ENCODE measurements at places on chromosomes 7 and 10. TPM values are rescaled to one million over a fixed set of nuclear protein-coding genes. Genes with fewer than 3 reads are reported as not detected.

The SPDYE11 gene
- not detected for total RNA-seq

The RPEL1 gene
- total RNA-seq, result not detected

The PLAU gene
- total RNA-seq, result 7.1 TPM

The CARD11 gene
- total RNA-seq, result 2.4 TPM

The JCAD gene
- 8.3 TPM for total RNA-seq

The OR6B1 gene
- not detected for total RNA-seq

The MEIG1 gene
- total RNA-seq, result not detected

The STEAP1B gene
- total RNA-seq, result not detected

The CISD1 gene
- 16.9 TPM for total RNA-seq

The CHCHD3 gene
- total RNA-seq, result 40.9 TPM

The MOGAT3 gene
- total RNA-seq, result not detected

GRCh38 chr7:7202375-7202720 is 20.0 kb downstream of the C1GALT1 start:
- no peak overlapping the region for H3K4me3 ChIP-seq
- H3K36me3 ChIP-seq, result no peaks in the 10 kb centered on the region
- H3K27ac ChIP-seq, result no peak overlapping the region
- no peaks in the 10 kb centered on the region for H3K4me1 ChIP-seq
- DNase-seq, result no peak

GRCh38 chr10:14116021-14116420 is 214.7 kb downstream of the FRMD4A start:
- H3K27ac ChIP-seq, result no peak overlapping the region
- DNase-seq, result no peak
- no peak overlapping the region for H3K4me3 ChIP-seq
- H3K36me3 ChIP-seq, result no peaks in the 10 kb centered on the region
- no peaks in the 10 kb centered on the region for H3K4me1 ChIP-seq
- no peaks in the 10 kb centered on the region for H3K27me3 ChIP-seq

- no peaks in the 10 kb centered on the region for H3K36me3 ChIP-seq
- no peak overlapping the region for H3K27ac ChIP-seq
- no peaks in the 10 kb centered on the region for H3K4me1 ChIP-seq
- no peak overlapping the region for H3K4me3 ChIP-seq
These were observed 11.0 kb downstream of the TCERG1L start for GRCh38 chr10:131300508-131300907.

- H3K36me3 ChIP-seq, result no peaks in the 10 kb centered on the region
- H3K27ac ChIP-seq, result no peak overlapping the region
- H3K4me3 ChIP-seq, result no peak overlapping the region
- DNase-seq, result no peak
These were observed 25.0 kb downstream of the CACUL1 start for GRCh38 chr10:118729641-118730258.

DNA sequence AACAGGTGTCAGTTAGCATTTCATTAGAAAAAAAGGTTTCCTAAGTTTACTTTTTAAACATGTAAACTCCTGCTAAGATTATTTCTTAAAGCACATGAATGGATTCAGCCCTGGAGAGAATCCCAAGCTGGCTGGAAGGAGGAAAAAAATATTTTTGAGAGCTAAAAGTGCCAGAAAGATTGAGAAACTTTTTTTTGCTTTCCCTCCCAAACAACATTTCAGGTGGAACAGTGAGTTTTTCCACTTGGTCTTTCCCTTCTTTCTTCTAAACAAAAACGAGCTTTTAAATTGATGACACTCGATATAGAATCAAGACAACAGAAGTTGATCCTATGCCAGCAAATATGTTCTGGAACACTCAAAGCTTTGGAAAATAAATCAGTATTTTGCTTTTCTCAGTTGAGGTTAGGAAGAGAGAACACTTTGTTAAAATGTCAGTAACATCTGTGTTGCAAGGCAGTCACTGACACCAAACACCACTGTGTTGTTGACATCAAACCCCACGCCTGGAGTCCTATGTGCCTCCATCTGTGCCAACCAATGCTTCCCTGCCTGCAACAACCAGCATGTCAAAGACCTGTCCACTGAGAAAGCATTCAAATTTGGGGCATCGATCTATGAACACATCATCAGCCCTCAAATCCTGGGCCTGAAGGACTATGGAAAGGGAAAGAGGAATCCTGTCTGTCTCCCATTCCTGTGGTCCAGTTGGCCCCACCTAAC is 22.9 kb upstream of the INSIG1 start:
- H3K4me1 ChIP-seq, result no peaks in the 10 kb centered on the region
- H3K36me3 ChIP-seq, result no peaks in the 10 kb centered on the region
- H3K4me3 ChIP-seq, result no peak overlapping the region
- peak overlapping the region; percentile 18 for H3K27ac ChIP-seq
- no peaks in the 10 kb centered on the region for H3K27me3 ChIP-seq

GRCh38 chr7:106623853-106624252 is 37.1 kb downstream of the CCDC71L start:
- no peaks in the 10 kb centered on the region for H3K27me3 ChIP-seq
- no peak for DNase-seq
- no peaks in the 10 kb centered on the region for H3K36me3 ChIP-seq

- H3K4me3 ChIP-seq, result no peak overlapping the region
- H3K27ac ChIP-seq, result peak overlapping the region; percentile 77
- no peaks in the 10 kb centered on the region for H3K27me3 ChIP-seq
These were observed 60.5 kb downstream of the HK1 start for GRCh38 chr10:69338547-69339450.

DNA sequence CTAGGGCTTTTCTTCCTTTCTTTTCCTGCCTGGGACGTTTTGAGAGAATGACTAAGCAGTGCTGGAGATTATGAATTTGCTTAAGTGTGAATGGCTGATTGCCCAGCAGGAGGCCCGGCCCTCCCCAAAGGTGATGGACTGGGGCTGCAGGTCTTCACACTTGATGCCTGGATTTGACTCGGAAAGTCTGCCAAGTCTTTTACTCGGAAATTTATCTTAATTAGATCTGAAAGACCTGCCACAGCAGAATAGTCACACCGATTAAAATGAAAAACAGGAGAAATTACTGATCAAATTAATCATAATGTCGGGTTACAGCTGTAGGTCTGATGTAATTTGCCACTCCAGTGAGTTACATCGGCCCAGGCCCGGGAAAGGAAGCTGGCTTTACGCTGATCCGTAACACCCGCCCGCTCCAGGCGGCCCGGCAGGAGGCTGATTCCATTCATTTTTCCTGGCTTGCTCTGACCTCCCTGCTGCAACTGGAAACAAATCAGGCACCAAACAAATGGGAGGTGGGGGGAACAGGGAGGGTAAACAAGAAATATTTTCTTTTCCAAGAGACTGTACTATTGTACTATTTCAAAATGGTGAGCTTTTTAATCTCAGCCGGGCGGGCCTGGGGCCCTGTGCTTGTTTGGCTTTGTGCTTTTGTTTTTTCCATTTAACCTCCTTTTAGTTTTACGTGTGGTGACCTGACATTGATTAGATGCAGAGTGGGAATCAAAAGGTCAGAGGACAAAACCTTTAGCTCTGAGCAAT is 212.4 kb upstream of the YAE1 start:
- H3K27ac ChIP-seq, result no peak overlapping the region
- no peaks in the 10 kb centered on the region for H3K4me1 ChIP-seq
- no peak for DNase-seq
- H3K36me3 ChIP-seq, result no peaks in the 10 kb centered on the region

DNA sequence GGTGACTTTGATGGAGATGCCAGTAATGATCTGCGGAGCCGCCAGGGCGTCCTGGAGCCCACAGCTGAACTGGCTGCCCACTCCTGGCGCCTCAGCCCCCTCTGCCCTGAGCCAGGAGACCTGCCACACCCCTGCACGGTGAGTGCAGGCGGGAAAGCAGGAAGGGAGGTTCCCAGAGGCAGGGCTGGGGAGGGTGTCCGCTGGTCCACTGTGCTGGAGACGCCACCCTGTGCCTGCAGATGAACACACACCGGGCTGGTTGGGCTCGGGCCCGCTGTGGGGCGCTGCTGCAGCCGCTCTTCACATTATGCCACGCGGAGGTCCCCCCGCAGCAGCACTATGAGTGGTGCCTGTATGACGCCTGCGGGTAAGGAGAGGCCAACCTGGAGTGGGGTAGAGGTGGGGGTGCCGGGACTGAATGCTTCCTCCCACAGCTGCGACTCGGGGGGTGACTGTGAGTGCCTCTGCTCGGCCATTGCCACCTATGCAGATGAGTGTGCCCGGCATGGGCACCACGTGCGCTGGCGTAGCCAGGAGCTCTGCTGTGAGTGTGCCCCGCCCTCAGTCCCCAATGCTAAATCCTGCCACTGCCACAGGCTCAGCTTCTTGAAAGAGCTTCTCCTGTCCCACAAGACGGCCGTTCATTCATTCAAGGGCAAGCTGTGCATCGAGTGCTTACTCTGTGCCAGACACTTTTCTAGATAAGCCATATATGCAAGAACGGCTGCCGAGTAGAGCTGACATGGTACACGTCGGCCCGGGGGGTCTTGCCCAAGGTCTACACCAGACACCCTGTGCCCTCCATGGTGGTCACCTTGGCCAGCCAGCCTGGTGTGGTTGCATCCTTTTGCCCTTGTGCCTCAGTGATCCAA is 14.3 kb upstream of the ZNF467 start:
- no peak for DNase-seq
- H3K36me3 ChIP-seq, result no peaks in the 10 kb centered on the region
- H3K27ac ChIP-seq, result no peak overlapping the region
- H3K4me1 ChIP-seq, result no peaks in the 10 kb centered on the region
- no peak overlapping the region for H3K4me3 ChIP-seq

- H3K27ac ChIP-seq, result no peak overlapping the region
- no peak for DNase-seq
- no peak overlapping the region for H3K4me3 ChIP-seq
- H3K36me3 ChIP-seq, result no peaks in the 10 kb centered on the region
- H3K4me1 ChIP-seq, result no peaks in the 10 kb centered on the region
- H3K27me3 ChIP-seq, result no peaks in the 10 kb centered on the region
These were observed 9.5 kb upstream of the ASAH2 start for GRCh38 chr10:50260791-50261281.

- no peak for DNase-seq
- H3K27me3 ChIP-seq, result no peaks in the 10 kb centered on the region
- no peak overlapping the region for H3K4me3 ChIP-seq
These were observed 139.3 kb downstream of the TWIST1 start for GRCh38 chr7:18978108-18978495.

DNA sequence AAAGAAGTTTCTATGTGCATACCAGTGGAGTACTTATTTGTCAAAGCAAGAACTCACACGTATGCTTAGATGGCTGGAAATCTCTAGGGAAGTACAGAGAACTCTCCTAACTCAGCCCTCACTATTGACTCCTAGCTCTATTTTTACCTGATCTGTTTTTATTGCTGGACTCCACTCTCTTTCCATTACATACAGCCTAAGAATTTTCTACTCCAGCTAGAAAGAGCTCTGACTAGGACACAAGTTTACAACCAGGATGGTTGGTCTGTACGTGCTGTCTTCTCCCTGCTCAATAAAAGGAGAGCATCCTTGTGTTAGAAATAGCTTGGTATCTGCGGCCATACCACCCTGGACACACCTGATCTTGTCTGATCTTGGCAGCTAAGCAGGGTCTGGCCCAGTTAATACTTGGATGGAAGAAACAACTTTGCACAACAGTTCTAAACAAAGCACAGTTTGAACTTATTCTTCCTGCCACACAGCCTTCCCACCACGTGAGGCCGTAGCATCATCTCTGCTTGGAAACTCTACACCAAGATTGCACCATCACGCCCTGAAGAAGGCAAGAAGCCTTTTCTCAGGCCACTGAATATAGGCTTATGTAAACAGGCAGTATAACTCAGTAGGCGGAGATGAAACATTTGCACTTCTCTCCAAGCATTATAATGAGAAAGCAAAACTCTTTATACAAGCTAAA is 50.7 kb downstream of the KCNMA1 start:
- peak overlapping the region; percentile 53 for H3K27ac ChIP-seq

DNA sequence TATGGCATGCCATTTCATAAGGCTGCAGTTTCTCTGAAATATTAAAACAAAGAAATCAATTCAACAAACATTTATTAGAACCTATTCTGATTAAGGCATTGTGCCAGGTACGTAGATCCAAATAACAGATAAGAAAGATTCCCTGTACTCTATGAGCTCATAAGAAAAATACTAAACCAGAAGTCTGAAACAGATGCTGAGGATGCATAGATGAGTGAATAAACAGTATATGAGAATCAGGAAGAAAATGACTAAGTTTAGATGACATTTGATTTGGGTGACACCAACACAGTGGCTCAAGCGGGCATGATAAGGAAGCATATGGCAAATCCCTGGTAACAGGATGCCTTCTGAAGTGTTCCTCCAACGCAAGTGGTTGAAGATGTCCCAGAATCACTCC is 477.2 kb downstream of the PARD3 start:
- no peaks in the 10 kb centered on the region for H3K4me1 ChIP-seq
- no peak overlapping the region for H3K4me3 ChIP-seq
- no peaks in the 10 kb centered on the region for H3K36me3 ChIP-seq
- H3K27me3 ChIP-seq, result no peaks in the 10 kb centered on the region
- DNase-seq, result no peak

- H3K27me3 ChIP-seq, result no peaks in the 10 kb centered on the region
- no peaks in the 10 kb centered on the region for H3K4me1 ChIP-seq
- H3K27ac ChIP-seq, result no peak overlapping the region
- no peak for DNase-seq
- H3K4me3 ChIP-seq, result no peak overlapping the region
- no peaks in the 10 kb centered on the region for H3K36me3 ChIP-seq
These were observed 329.4 kb upstream of the MYO3A start for GRCh38 chr10:25604591-25604990.

DNA sequence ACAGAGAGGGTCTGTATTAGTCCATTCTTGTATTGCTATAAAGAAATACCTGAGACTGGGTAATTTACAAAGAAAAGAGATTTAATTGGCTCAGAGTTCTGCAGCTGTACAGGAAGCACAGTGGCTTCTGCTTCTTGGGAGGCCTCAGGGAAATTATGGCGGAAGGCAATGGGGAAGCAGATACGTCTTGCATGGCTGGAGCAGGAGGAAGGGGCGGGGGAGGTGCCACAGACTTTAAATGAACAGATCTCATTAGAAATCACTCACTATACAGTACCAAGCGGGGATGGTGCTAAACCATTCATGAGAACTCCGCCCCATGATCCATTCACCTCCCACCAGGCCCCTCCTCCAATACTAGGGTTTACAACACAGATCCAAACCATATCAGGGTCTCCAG is 3.7 kb upstream of the CALU start:
- no peak overlapping the region for H3K27ac ChIP-seq
- H3K27me3 ChIP-seq, result no peaks in the 10 kb centered on the region
- H3K36me3 ChIP-seq, result no peaks in the 10 kb centered on the region
- no peak overlapping the region for H3K4me3 ChIP-seq
- DNase-seq, result no peak

GRCh38 chr10:44312401-44312800 is 72.5 kb downstream of the CXCL12 start:
- no peaks in the 10 kb centered on the region for H3K27me3 ChIP-seq
- no peak for DNase-seq
- H3K27ac ChIP-seq, result no peak overlapping the region
- no peak overlapping the region for H3K4me3 ChIP-seq
- H3K36me3 ChIP-seq, result no peaks in the 10 kb centered on the region
- H3K4me1 ChIP-seq, result peaks cover 2% of the 10 kb centered on the region

GRCh38 chr10:29099001-29099400 is 189.9 kb upstream of the LYZL1 start:
- H3K4me1 ChIP-seq, result peaks cover 14% of the 10 kb centered on the region
- H3K27ac ChIP-seq, result peak overlapping the region; percentile 52
- H3K4me3 ChIP-seq, result no peak overlapping the region
